Natural killer cell treated with Interleukin-12 subunit alpha and Interleukin-12 subunit beta and Interleukin-15 and Interleukin-18, amount 100 ng/mL, for 72 hours (primary cell): ENCODE measurements at places on chromosomes 4 and X.

- peak; percentile 56 for DNase-seq
Measured at GRCh38 chr4:754221-755120, 48.8 kb downstream of the PCGF3 start.

GRCh38 chr4:76904646-76905190 is 6.8 kb upstream of the SOWAHB start:
- DNase-seq = no peak

- no peak for DNase-seq
Measured at GRCh38 chr4:119707336-119707735, 78.7 kb upstream of the PDE5A start.

DNA sequence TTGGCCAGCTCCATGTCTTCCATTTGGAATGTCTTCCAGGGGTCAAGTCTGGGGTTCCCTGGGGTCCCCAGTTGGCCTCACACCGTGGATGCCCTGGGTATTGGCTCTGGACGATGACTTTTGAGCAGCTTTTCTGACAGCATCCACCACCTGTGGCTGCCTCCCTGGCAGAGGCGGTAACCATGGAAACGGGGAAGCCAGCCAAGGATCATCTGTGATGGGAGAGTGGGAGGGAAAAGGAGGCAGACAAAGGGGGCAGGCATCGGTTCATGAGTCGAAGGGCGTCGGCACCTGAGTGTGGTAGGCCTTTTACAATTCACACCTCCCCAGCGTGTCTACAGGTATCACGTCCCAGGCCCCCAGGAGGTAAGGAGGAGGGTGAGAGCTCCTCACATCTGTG is 152.2 kb downstream of the ASMT start:
- no peak for DNase-seq

GRCh38 chrX:6227935-6228334 is 732 bp downstream of the NLGN4X start:
- no peak for DNase-seq

DNA sequence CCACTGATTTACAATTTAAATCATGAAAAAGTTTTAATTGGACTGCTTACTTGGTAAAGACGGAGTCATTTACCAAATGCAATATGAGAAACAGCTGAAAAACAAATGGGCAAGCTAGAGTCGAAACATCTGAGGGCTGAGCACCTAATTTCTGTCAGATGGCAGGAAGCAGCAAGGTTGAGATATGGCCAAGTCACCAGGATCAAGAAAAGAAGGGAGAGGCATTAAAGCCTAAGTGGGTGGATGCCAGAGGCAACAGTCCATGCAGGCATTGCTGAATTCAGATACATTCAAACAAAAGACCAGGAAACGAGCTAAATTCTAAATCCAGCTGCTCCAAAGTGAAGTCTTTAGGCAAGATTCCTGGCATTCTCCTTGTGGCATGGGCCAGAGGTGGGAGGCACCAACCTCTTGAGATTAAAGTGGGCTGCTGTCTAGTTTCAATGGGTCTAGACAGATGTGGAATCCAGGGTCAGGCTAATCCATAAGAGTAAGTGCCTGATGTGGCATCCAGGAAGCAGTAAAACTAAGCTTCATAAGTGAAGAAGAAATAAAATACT is 8.0 kb upstream of the ARSJ start:
- no peak for DNase-seq

DNA sequence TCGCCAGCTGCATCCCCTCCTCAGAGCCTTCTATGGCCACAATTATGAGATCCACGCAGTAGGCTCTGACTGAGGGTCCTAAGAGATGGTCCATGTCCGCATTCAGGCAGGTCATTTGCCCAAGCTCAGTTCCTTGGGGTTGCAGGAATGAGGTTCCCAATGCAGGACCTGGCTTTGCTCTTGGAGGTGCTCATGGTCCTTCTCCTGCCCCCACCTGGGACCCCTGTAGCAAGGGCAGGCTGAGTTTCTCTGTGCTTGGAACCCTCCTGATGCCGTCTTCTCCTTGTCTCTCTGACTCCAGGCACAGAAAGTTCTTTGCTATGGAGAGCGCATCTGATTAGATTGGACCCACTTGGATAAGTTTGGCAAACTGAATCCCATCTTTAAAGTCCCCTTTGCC is 16.5 kb upstream of the SHOX start:
- no peak for DNase-seq

- no peak for DNase-seq
Measured at GRCh38 chrX:45912316-45912715, 632.9 kb downstream of the ZNF674 start.

DNA sequence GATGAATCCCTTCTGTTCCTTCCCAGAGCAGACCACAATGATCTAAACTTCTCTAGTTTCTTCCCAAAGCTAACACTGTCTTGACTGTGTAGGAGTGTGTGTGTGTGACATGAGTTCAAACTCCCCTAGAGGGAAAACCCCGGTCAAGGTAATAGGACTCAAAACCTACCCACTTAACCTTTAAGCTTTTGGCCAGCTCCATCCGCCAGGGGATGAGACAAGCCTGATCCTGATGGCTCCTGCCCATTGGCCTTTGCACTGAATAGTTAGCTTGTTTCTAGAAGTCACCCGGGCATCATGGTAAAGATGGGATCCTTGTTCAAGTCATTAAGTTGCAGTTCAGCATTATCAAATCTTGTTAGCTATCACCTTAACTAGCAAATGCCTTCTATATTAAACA is 738.4 kb downstream of the RPA4 start:
- no peak for DNase-seq

DNA sequence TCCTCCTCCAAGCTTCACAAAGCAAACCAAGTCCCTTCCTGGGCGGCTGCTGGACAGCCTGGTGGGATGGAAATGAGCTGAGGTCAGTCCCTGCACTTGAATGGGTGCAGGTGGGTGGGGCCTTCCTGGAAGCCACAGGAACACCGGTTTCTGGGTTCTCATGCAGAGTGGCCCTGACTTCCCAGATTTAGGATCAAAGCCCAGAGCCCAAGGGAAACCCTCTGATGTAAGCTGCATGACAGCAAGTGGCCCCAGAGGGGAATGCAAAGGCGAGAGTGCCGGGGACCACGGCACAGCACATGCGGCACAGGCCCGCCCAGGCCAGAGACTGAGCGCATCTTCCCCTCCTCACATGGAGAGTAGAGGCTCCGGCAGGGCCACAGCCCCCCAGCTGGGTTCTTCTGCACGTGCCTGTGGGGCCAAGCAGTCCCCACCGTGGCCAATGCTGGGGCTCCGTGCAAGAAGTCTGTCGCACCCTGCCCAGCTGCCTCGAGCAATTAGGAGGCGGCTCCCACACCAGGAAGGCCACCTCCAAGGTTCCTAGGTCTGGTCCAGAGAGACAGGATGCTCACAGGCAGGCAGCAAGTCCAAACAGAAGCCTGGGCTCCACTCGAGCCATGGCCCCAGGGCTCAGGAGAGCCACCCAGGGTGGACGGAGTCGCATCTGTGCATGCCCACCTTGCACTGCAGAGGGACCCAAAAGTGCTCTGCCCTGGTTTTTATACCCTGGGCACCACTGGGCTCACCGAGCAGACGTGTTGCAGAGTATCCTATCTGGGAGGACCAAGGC is 83.0 kb downstream of the HTRA3 start:
- no peak for DNase-seq

GRCh38 chr4:140869446-140869845 is 113.3 kb upstream of the TBC1D9 start:
- DNase-seq = no peak

DNA sequence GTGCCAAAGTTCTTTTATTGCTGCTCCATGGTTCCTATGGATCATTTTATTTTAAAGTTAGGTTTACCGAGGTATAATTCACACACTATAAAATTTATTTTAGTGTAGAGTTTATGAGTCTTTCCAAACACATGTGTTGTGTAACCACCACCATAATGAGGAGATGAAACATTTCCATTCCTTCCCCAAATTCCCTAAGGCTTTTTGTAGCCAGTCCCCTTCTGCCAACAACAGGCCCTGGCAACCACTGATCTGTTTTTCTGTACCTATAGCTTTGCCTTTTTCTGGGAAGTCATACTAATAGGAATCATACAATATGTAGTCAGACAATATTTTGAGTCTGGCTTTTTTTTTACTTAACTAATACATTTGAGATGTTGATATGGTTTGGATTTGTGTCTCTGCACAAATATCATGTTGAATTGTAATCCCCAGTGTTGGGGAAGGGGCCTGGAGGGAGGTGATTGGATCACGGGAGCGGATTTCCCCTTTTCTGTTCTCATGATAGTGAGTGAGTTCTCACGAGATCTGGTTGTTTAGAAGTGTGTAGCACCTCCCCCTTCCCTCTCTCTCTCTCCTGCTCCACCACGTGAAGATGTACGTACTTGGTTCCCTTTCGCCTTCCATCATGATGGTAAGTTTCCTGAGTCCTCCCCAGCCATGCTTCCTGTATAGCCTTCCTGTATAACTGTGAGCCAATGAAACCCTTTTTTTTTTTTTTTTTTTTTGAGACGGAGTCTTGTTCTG is 59.6 kb upstream of the DHX15 start:
- DNase-seq = no peak

GRCh38 chr4:135598151-135598550 is 1396.6 kb upstream of the PABPC4L start:
- DNase-seq = no peak

DNA sequence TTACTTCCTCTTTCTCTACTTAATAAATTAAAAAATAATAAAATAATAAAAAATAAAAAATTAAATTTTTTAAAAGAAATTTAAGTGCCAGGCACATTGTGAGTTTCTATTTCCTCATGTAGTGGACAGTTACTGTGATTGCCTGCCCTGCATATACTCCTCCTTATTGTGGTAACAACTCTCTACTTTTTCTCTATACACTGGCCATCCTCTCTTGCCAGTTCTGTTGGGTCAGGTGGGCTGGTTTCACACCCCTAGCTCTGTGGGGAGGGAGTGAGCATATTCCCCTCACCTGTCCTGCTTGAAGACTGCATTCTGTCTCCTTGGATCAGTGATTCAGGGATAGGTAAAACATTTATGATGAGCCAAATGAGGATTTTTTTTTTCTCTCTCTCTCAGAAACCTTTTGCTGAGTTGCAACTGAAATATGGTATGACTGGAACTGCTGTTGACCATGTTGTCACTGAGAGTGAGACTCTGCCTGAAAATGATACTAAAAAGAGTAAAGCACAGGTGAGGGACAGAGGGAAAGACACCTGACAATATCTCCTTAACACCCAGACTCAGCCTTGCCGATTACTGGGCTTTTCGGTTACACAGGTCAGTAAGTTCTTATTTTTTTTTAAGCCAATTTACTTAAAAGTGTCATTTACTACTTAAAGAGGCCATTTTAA is 37.2 kb downstream of the CXXC4 start:
- DNase-seq = no peak

DNA sequence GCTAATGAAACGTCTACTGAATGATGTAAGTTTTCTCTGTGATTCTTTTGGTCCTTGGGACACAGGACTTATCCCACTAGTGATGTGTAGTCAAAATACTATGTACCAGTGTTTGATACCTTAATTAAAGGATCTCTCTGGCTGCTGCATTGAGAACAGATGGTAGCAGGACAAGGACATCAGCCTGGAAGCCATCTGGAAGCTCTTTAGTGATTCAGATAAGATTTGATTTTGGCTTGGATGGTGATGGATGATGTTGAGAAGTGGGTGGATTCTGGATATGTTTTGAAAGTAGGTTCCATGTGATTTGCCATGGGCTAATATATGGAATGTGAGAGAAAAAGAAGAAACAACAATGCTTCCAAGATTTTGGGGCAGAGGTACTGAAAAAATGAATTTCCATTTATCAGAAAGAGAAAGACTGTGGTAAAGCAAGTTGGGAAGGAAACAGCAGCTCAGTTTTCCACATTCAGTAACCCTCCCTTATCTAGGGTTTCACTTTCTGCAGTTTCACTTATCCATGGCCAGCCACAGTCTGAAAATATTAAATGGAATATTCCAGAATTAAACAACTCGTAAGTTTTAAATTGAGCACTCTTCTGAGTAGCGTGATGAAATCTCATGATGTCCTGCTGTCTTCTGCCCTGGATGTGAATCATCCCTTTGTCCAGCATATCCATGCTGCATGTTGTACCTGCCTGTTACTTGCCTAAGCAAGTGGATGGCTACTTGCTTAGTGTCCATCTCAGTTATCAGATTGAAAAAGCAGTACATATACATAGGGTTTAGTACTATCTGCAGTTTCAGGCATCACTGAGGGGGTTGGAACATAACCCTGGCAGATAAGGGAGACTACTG is 15.6 kb downstream of the CD38 start:
- no peak for DNase-seq

DNA sequence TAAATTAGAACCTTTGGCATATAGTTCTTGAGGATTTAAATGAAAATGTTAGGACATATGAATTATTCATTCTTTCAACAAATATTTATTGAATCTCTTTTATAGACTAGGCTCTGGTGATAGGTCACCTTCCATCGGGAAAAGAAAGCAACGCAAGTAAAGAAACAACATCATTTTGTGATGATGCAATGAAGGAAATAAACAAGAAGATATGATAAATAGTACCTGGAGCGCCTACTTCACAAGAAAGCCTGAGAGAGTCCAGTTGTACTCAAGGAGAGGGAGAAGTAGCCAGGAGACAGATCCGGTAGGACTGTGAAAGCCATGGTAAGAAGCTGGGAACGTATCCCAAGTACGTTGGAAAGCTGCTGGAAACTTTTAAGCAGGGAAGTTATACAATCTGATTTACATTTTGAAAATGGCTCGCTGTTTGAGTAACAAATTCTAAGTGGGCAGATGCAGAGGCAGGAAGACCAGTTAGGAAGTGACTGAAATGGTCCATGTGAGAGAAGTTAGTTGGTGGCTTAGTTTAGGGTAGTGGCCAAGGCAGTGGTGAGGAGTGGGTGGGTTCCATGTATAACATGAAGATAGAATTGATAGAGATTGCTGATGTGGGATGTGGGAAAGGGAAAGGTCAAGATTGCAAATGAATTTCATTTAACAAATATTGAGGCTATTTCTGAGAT is 17.7 kb upstream of the CPE start:
- DNase-seq = no peak
